ENCODE measurements at places on chromosomes 6 and 20.

DNA sequence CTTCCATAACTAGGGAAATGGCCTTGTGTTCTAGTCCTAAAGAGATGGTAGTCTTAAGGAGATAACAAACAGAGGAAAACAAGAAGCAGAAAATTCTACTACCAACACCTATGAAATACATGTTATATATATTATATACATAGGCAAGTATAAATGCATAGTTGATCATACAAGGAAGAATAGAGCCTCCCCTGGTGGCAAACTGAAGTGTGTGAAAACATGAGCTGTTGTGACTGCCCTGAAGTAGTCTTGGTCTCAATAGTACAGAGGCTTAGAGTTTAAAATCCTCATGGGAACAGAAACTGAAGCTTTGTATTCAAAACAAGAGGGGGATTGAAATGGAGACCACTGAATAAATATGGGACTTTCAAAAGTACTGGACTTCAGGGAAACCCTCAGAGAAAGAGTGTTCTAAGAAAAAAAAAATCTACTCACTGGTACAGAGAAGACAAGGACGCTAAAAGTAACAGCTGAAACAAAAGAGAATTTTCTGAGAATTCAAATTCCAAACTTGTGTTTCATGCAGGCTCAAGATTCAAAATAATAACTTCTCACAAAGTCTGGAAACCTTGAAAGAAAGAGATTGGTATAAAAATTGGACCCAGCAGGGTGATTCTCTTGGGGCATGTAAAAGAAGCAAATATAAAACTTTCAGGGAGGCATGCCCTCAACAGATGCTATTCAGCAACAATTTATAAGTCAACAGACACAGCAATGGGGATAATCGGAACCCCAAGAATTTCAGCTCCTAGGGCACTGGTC, 59.7 kb upstream of the SAMD3 start:
- peak; percentile 5 for DNase-seq

- DNase-seq: peak; percentile 54
These were observed 95.0 kb upstream of the IFNGR1 start for GRCh38 chr6:137313928-137314855.

DNA sequence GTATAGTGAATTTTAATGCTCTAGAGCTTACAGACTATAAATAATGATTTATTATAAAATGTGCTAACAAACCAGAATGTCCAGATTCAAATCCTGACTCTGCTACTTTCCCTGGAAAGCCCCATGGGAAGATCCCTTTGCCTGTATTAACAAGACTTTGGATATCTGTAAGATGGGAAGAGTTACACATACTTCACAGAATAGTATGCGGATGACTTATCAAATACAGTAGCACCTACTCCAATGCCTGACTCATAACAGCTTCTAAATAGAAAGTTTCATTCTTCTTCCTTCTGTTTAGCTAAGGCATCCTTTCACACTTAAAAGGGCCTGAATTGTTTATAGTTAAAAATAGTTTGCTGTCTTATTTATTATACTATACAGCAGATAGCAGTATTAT, 166.3 kb downstream of the KCNQ5 start:
- DNase-seq: no peak

- peak; percentile 4 for DNase-seq
These were observed 154.6 kb downstream of the ZDHHC14 start for GRCh38 chr6:157535340-157536222.

DNA sequence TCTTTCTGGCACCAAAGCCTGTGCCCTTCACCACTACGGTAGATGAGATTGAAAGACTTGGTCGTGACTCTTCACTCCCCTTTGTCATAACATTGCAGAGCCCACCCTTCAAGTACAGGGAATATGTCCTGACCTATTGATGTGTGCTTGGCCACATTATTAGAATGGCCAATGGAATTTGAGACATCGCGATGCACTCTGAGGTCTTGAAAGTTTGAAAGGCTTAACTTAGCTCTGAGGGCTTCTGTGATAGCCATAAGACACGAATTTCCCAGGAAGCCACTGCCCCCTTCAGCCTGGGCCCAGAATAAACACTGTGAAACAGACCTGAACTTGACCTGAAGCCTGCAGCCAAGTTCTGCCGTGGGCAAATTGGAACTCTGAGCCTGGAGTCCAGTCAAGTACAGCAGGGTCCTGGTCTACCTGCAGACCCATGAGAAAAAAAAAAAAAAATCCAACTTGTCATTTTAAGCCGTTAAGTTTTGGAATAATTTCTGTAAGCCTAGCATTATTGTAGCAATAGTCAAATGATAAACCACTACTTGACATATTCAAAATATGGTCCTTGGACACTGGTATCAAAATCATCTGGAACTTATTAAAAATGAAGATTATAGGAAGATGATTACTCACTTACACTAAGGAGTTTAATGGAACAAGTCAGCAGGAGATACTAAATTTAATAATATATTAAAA, 36.9 kb upstream of the TRAF3IP2 start:
- DNase-seq: no peak

DNA sequence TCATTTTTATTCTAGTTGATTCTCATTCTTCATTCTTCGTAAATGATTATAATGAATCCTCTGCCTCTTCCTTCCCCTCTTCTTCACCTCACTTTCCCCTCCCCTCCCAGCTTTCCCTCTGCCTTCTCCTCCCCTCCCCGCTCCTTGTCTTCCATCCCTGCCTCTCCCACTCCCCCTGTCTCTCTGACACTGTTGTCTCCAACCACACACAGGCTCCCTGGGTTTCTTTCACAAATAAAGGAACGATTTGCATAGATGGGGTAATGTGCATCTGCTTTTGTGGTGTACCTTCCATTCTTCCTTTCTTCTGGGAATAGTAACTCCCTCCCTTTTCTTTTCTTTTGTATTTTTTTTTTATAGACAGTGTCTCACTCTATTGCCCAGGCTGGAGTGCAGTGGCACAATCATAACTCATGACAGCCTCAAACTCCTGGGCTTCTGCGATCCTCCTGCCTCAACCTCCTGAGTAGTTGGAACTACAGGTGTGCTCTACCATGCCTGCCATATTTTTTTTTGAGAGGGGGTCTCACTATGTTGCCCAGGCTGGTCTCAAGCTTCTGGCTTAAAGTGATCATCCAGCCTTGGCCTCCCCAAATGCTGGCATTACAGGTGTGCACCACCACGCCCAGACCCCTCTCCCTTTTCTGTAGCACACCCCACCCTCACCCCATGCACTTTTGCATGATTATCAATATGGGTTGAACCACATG, 318.6 kb downstream of the PRKN start:
- no peak for DNase-seq

DNA sequence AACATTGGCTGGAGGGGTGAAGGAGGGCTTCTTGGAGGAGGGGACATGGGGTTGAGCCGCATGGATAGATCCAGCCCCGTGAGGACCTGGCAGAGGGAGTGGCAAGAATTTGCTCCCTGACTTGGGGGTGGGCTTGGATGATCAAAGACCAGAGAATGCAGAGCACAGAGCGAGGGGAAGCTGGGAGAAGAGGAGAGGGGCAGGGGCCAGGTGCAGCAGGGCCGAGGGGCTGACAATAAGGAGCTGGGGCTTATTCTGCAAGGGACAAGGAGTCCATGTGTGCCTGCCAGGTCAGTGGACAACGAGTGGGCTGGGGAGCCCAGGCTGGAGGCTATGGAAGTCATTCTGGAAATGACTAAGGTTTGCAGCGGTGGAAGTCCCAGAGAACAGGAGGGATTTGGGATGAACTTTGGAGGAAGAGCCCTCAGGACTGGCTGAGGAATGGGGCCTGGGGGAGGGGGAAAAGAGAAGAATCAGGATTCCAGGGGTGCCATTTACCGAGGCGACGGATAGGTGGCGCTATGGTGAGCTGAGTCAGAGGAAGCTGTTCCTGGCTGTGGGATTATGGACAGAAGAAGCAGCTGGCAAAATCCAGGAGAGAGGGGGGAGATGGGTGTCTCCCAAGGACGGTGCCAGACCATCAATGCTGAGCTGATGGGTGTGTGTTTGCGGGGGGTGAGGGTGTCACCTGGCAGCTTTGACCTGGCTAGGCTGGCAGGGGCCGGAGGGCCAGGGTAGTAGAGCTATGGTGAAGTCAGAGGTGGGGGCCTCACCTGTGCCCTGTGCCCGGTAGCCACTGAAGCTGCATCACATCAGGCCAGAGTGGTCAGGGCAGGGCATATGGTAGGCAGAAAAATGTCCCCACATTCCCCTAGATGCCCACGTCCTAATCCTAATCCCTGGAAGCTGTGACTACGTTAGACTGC, 7.8 kb downstream of the KCNG1 start:
- DNase-seq: no peak

DNA sequence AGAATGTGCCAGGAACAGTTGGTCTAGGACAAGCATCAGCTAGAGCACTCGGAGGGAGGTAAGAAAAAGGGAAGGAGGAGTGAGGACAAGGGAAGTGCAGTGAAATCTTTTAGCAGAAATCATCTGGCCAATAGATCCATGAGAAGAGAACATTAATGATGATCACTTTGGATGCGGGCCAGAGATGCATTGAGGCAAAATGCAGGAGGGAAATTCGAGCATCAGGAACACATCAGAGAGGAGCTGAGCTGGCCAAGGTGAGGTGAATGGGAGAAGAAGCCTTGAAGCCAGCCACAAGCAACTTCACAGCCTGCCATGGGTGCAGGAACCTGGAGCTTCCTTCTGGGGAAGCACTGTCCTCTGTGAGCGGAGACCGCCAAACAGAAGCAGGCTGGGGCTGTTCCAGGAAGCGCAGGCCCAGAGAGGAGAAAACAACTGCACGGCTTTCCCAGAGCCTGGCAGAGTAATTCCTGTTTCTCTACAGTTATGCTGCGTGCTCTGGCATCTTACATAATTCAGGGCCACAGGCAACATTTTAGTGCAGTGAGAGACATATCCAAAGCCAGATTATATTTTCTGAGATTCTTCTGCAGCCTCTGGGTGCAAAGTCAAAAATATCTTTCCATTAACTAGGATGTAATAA, 143.8 kb downstream of the F13A1 start:
- no peak for DNase-seq

- no peak for DNase-seq
These were observed 20.4 kb upstream of the HBS1L start for GRCh38 chr6:135075018-135075417.

DNA sequence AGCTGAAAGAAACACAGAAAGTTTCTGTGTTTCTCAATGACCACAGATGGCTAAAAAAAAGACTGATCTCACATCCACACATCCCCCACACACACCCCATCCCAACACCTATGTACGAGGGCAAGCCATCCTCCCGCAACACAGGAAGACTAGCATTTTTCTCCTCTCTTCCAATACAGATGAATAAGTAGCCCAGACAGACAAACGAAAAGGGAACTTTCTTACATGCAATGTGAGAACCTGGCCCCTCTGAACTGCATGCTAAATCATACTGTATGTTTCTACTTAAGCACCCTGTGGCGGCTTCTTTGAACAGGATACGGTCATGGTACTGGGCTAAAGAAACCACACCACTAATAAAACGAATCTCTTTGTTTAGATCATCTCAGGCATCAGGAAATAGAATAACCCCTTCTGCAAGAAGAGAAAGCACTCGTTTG, 116.2 kb downstream of the GMDS start:
- DNase-seq: no peak

DNA sequence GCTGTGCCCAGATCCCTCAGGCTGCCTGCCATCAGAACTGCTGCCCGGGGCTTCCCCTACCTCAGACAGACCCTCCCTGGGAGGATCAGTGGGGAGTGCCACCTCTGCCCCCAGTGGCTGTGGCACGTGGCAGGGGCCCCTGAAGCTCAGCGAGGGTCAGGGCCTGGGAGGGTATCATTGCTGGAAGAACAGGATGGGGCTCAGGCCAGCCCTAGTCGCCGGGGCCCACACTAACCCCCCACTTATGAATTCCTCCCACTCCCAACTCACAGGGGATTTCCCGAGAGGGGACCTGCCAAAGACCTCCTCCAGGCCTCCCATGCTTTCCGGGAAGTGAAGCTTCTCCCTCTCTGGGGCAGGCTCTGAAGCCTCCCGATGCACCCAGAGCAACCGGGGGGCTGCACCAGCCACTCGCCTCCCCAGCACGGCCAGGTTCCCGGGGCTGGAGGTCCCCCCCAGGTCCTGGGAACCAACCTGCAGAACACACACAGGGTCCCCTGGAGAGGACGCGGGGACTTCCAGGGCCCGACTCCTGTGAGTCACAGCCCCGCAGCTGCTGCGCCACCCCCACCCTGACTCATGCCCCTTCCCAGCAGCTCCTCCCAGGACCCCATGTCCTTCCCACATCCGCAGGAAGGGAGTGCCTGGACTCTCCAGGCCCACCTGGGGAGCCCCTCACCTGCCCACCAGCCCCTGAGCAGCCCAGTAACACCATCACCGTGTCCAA, 2.5 kb downstream of the TNFRSF6B start:
- DNase-seq: peak; percentile 40

- peak; percentile 90 for DNase-seq
These were observed 1197.7 kb upstream of the CITED2 start for GRCh38 chr6:140572129-140572528.

DNA sequence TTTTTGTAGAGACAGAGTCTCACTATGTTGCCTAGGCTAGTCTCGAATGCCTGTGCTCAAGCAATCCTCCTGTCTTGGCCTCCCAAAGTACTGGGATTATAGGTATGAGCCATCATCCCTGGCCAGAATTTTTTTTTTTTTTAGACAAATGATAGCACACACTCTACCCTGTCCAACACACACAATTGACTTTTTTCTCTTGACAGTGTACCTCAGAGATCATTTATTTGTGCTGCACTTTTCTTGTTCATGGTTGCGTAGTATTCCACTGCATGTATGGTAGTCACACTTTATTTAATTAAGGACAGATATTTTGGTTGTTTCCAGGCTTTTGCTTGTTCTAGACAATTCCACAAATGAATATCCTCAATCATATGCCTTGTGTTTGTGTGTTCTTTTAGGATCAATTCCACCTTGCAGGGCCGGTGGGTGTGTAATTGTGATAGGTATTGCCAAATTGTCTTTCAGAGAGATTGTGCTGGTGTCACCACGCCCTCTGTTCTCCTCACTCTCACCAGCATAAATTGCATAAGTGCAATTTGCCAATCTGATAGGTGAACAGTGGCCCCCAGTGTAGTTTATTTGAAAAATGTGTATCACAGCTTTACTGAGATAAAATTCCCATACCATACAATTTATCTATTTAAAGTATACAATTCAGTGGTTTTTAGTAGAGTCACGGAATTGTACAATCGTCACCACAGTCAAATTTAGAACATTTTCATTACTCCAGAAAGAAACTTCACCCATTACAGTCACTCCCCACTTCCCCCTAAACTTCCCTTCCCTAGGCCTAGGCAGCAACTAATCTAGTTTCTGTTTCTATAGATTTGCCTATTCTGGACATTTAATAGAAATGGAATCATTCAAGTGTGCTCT, 20.1 kb downstream of the SRC start:
- no peak for DNase-seq

DNA sequence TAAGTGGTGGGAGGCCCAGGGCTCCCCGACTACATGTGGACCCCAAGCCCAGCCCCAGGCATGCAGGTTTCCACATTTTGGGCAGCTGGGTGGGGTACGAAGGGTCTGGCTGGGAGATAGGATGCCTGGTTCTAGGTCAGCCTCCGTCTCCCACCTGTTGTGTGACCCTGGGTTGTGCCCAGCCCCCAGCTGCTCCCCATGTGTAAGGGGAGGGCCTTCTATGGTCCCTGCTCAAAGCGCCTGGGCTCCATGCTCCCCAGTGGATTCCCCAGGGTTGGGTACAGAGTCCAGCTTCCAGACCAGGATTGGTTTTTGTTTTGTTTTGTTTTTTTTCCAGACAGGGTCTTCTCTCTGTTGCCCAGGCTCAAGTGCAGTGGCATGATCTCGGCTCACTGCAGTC, 1.1 kb upstream of the VWA7 start:
- no peak for DNase-seq

GRCh38 chr6:40146902-40147301, 212.6 kb upstream of the MOCS1 start:
- no peak for DNase-seq

- DNase-seq: peak; percentile 98
These were observed 45.6 kb upstream of the RAB23 start for GRCh38 chr6:57267586-57268293.

- DNase-seq: no peak
These were observed 10.6 kb downstream of the MYLK2 start for GRCh38 chr20:31829731-31830130.

All from fibroblast of skin of left biceps (primary cell).